Activated naive CD8-positive, alpha-beta T cell treated with anti-CD3 and anti-CD28 coated beads, Interleukin-2, amount 50 U/mL, for 24 hours (primary cell): ENCODE measurements at places on chromosomes 7 and 10.

GRCh38 chr7:101058355-101058754, 26.9 kb upstream of the TRIM56 start:
- DNase-seq = peak; percentile 55

DNA sequence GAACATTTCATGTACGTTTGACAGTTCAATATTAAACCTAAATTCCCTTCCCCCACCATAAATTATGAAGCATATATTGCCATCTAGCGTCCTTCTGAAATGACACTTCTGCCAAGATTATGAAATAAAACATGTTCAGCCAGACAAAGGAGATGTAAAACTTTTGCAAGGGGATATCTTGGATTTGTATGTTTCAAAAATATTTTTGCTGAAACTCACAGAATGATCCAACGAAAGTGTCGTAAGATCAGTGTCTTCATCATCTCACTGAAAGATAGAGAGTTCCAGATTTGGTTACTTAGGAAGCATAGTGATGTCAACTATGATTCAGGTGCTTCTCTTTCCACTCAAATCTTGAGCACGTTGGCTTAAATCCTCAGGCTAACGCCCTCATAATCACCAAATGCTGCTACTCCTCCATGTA, 904.3 kb downstream of the XPNPEP1 start:
- no peak for DNase-seq

GRCh38 chr10:125123476-125124114, 36.8 kb downstream of the CTBP2 start:
- no peak for DNase-seq

DNA sequence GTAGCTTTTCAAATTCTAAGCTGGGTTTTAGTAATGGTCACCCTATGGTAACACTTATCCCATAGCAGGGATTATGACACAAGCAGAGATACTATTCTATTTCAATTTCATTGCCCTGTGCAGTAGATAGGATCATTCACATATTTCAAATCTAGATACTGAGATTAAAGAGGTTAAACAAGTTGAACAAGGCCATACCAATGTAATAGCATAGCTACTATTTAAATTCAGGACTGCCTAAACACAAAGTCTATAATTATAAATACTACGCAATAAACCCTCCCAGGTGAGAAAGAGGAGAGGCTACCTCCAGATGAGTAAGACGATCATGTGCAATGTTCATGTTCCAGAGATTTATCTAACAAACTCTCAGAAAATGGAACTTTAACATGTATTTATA, 1.1 kb downstream of the LIPM start:
- DNase-seq = no peak

GRCh38 chr7:156781972-156782371, 111.0 kb downstream of the LMBR1 start:
- no peak for DNase-seq

DNA sequence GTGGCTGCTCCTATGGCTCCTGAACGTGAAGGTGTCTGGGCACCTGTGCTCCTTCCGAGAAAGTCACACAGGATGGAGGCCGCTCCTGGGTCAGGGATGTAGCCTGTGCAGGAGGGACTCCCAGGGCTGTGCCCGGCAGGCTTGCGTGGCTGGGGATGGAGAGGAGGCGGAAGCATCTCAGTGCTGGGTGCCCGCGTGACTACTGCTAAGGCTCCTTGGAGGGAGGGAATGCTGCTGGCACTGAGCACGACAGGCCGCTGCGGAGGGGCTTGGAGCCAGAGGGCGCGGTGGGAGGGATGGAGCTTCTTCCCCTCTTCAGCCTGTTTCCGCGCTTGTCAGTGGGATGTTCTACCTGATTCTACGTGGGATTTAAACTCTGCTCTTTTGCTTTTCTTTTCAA, 35.0 kb downstream of the ADCY1 start:
- DNase-seq = no peak

DNA sequence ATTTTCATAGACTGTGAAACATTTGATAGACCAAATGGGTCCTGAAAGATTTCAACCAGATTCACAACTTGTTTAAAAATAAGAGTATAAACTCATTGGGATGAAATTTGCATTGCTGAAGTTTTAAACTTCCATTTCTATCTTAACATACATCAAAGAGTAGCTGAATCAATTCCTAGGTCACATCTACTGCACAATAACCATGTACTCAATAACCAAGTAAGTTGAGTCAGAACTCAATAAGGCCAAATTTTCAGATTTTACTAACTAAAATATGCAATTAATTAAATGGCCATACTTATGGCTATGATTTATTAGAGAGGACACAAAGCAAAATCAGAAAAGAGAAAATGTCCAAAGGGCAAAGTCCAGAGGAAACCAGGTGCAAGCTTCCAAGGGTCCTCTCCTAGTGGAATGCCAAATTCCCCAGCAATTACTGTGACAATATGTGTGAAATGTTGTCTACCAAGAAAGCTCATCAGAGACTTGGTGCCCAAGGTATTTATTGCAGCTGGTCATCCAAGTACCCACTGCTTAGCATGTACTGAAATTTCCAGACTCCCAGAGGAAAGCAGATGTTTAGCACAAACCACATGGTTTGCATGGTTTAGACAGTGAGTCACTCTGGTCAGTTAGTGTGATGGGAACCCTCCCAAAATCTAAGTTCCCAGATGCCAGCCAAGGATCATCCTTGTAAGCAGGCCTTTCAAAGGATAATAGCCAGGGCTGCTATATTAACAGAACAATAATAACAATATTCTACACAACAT, 238.9 kb downstream of the IPMK start:
- no peak for DNase-seq

GRCh38 chr10:22667093-22667480, 47.3 kb downstream of the PIP4K2A start:
- DNase-seq = no peak

- no peak for DNase-seq
Measured at GRCh38 chr10:28925121-28925663, 247.9 kb downstream of the BAMBI start.

DNA sequence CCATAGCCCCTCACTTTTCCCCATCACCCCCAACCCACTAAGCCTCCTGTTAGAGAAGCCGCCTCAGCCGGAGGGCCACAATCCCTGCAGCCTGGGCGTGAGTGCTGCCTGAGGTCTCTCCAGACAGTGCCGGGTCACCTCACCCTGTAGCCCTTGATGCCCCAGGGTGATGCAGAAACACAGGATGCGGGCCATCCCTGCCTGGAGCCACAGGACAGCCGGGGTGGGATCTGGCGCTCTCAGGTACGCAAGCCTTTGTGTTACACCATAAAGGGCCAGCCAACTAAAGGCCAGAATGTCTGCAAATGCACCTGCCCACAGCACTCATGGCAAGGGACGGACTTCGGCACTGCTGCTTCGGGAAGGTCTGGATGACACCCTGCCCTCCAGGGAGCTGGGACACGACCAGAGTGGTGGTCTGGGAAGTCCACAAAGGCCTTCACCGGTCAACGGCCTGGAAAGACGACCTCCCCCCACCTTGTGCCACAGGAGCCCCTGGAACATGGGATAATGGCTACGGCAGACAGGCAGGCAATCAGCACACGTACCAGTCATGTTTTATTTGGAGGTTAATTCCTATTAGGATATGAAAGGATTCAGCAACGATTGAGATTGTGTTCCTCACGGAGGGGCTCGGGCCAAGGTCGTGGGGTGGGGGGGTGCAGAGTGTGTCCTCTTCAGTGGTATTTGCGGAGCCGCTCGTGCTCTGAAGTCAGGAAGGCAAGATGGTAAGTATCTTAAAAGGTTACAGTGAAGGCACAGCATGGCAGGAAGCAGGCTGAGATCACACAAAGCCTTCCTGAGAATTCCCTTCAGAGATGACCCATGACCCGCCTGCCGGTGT, 8.1 kb downstream of the ATP5MF start:
- no peak for DNase-seq
